ENCODE measurements at places on chromosomes 5 and 9.

- DNase-seq, result no peak
These were observed 536 bp downstream of the SLC27A4 start for GRCh38 chr9:128340691-128341434.

GRCh38 chr5:141525653-141526052 is 36.8 kb downstream of the PCDHGC5 start:
- no peak for DNase-seq

- no peak for DNase-seq
These were observed 5.2 kb downstream of the SMIM33 start for GRCh38 chr5:139475865-139476617.

DNA sequence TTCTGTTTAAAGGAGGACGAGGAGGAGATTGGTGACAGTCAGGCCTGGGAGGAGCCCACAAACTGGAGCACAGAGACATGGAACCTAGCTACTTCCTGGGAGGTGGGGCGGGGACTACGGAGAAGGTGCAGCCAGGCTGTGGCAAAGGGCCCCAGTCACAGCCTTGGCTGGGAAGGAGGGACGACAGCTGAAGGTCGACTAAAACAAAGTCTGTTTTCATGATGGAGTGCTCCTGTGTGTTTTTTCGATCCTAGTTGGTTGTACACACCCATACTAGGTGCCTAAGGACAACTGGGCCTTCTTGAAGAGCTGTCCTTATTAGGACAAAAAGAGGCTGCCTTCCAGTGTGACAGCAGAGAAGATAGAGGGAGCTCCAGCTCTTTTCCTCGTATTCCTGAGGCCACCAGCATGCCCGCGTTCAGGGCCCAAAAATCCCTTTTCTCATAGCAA is 2.9 kb downstream of the CCDC107 start:
- DNase-seq, result no peak

DNA sequence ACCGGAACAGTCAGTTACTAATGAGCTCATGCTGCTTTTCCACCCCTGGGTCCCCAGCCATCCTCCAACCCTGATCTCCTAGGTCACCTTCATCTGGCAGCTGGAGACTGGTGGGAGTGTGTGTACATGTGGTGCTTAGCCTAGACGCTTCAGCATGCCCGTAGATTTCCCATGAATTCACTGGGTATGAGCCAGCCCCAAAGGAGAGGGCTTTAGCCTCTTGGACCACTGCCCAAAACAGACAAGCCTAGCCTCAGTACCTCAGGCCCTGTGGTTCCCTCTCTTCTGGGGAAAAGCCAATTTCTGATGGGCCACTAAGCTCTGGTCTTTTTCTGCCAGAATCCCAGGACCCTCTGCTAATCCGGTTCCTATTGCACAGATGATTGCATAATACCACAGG is 48.0 kb upstream of the ASTN2 start:
- no peak for DNase-seq

GRCh38 chr5:62283861-62284260 is 22.1 kb upstream of the KIF2A start:
- DNase-seq, result no peak

GRCh38 chr9:18496256-18497000 is 22.5 kb downstream of the ADAMTSL1 start:
- no peak for DNase-seq

GRCh38 chr5:113357696-113358476 is 76.9 kb downstream of the TSSK1B start:
- DNase-seq, result no peak

DNA sequence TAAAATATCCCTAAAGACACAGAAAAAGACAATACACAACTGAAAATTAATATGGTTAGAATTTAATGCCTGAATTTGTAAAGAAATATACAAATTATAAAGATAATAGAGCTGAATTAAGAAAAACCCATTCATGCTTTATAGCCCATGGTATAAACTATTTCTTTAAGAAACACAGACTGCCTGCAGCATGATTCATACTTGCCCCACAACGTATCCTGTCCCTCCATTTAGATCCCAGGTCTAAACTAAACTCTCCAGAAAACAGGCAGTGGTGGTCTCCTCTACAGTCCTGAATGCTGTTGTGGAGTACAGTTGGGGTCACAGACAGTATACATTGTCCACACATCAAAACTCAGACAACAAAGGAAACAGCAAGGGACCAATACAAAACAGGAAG is 24.8 kb downstream of the IL6ST start:
- DNase-seq, result no peak

DNA sequence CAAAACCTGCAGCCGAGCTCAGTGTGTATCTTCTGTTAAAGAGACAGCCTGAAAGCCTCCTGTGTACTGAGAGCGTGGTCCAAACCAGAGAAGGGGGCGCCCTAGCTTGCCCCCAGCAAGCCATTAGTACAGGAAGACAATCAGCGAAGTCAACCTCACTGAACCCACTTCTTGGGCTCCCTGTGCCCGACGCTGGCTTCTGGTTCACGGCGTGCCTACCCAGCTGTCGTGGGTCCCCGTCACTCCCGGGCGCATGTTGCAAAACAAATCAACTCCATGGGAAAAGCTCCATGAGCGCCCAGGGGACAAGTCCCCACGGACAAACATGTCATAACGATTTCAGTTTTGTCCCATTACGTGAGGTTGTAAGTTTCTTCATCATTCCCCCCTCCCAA is 326.9 kb downstream of the SH3GL2 start:
- no peak for DNase-seq

DNA sequence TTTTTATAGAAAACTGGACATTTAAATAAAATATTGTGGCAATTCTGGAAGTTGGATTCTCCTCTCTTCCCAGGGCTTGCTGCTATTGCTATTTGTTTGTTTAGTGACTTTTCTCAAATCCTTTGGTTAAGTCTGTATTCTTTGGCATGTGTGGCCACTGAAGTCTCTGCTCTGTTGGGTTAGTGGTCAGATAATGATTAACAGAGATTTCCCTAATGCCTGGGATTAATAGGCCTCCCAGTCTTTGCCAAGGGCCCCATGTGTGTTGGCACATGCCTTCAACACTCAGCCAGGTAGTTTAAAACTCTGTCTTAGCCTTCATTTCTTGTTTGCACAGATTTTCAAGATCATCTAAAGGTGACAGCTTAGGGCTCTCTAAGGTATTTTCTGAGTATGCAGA is 92.8 kb upstream of the EPB41L4A start:
- no peak for DNase-seq

DNA sequence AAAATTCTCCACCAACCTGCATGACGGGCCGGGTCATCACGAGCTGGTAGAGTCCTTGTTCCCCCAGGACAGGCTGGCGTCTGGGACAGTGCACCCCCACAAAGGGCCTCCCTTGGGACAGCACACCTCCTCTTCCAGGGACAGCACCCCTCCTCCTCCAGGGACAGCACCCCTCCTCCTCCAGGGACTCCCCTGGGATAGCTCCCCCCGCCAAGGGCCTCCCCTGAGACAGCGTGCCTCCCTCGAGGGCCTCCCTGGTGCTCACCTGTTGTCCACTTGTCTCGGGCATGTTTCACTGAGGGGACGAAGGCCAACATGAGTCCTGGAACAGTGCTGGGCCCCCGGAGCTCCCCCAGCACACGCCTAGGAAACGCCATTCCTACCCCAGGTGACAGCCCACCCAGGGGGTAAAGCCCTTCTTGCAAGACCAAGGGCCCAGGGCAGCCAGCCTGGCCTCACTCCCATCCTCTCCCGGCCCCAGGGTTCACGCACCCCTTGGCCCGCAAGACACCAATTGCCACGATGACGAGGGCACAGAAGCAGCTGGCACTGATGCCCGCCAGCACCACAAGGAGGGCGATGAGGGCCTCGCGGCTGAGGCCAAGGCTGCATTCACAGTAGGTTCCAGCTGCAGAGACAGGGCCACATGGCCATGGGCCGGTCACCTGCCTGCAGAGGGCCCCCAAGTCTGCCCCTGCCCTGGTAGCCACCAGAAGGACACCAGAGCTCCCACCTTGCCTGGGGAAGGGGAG is 531 bp downstream of the TMEM210 start:
- no peak for DNase-seq

DNA sequence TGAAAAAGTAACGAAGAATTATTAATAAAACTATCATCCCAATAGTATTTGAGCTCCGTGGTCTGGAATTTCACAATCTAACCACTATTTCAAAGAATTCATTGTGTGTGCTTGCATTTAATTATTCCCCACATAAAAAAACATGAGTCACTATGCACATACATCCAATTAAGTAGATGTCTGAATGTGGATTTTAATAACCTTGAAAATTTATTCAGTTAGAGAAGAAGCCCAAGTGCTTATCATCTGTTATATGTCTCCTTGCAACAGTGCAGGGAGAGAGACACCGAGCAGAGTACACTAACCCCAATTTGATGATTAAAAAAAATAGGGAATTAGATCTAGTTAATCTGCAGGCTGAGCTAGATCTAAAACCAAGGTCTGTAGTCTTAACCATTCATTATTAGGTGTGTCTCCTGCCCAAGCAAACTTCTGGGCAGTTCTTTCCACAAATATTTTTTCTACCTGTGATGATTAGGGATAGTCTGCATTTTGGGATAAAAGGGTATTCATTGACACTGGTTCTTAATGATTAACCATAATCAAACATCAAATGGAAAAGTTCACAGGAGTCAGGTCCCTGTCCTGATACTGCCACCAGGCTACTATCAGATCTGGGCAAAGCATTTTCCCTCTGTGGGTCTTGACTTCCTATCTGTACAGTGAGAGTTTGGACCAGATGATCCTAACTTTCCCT is 164.2 kb downstream of the GRIA1 start:
- DNase-seq, result no peak

DNA sequence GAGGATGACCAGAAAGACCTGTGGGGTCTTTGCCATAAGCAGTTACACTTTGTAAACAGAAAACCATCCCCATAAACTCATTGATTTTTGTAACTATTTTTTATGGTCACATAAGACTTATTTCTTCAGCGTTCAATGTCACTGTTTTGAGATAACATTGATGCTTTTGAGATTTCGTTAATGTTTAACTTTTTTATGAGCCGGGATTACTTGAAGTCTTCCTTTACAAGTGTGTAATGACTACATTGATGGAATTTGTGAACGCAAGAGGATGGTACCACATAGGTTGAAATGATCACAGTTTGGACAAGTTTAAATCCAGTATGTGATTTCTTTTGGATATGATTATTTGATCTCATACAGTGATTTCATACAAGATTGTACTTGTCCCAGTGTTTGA is 1.8 kb downstream of the SLC12A2 start:
- DNase-seq, result no peak

GRCh38 chr5:137126829-137127228 is 372.3 kb downstream of the SPOCK1 start:
- no peak for DNase-seq

DNA sequence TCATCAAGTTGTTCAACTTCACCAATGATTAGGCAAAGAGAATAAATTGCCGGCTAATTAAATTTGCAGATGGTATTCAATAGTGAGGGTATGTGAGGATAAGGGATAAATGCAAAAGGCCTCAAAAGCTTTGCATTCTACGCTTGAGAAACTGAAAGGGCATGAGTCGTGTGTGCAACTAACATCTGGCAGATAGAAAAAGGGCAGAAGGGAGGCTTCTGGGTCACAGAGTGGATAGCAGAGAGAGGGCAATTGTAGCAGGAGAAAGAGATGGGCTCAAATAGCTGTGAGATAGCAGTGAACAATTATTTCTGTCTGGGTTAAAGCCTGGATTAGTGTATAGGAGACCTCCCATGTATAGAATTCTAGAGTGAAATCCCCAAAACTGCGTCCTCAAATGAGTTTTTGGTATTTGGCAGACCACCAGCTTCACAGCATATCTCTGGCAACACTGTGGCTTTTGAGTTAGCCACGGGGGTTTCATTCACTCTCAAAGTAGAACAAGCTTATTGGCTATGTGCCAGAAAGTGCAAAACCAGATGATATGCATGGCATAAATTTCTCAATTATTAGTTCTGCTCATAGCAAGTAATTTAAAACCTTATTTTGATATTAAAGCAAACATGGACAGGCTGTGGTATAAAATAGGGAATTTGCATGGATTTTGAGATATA is 586.3 kb downstream of the BRINP1 start:
- no peak for DNase-seq

DNA sequence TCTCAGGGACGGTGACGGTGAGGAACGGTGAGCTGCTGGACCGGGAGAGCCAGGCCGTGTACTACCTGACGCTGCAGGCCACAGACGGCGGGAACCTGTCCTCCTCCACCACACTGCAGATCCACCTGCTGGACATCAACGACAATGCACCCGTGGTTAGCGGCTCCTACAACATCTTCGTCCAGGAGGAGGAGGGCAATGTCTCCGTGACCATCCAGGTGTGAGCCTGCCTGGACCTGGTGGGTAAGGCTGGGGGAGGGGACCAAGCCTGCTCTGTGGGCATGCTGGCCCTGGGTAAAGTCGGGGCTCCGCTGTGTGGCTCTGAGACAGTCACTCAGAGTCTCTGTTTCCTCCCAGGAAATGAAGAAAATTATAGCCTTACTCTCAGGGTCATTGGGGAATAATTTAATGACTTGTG is 29.3 kb downstream of the CDHR2 start:
- peak; percentile 81 for DNase-seq

Data from NCI-H526 (cell line).